ENCODE measurements at places on chromosomes 11 and 22.

- no peak overlapping the region for H3K27ac ChIP-seq
- H3K27me3 ChIP-seq: no peaks in the 10 kb centered on the region
- no peaks in the 10 kb centered on the region for H3K4me1 ChIP-seq
- no peak for DNase-seq
- no peak overlapping the region for H3K4me3 ChIP-seq
Measured at GRCh38 chr11:64887234-64887756, 8.9 kb upstream of the EHD1 start.

GRCh38 chr11:69704508-69705253 lies 859 bp upstream of the FGF19 start:
- peaks cover 2% of the 10 kb centered on the region for H3K27me3 ChIP-seq
- DNase-seq: peak; percentile 94
- H3K4me1 ChIP-seq: peaks cover 6% of the 10 kb centered on the region
- no peaks in the 10 kb centered on the region for H3K36me3 ChIP-seq
- H3K4me3 ChIP-seq: peak overlapping the region; percentile 80

DNA sequence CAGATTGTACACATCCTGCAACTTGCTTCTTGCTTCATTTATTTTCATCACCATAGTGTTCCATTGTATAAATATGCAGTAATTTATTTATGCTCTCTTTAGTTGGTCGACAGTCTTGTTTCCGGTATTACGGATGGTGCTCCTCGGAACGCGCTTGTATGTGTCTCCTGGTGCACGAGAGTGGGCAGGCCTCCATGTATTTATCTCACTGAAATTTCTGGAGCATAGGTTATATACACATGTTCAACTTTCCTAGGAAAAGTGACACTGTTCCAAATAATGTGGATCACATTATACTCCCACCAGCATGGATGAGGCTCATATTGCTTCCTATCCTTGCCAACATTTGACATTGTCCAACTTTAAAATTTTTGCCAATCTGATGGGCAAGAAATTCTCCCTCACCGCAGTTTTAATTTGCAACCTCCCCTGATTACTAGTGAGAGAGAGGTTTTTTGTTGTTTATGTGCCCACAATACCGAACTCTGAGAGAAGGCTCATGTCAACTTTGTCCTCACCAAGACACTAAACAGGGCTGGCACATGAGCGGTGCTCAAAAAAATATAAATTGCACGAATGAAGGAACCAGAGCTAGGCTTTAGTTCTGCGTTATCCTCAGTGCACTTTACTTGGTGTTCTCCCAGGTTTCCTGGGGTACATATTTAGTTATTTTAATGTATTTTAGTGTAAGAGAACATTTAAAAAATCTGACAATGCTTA lies 3.8 kb downstream of the CSNK2A3 start:
- H3K4me1 ChIP-seq: peaks cover 2% of the 10 kb centered on the region
- H3K4me3 ChIP-seq: no peak overlapping the region
- no peak overlapping the region for H3K27ac ChIP-seq
- DNase-seq: no peak
- no peaks in the 10 kb centered on the region for H3K27me3 ChIP-seq

DNA sequence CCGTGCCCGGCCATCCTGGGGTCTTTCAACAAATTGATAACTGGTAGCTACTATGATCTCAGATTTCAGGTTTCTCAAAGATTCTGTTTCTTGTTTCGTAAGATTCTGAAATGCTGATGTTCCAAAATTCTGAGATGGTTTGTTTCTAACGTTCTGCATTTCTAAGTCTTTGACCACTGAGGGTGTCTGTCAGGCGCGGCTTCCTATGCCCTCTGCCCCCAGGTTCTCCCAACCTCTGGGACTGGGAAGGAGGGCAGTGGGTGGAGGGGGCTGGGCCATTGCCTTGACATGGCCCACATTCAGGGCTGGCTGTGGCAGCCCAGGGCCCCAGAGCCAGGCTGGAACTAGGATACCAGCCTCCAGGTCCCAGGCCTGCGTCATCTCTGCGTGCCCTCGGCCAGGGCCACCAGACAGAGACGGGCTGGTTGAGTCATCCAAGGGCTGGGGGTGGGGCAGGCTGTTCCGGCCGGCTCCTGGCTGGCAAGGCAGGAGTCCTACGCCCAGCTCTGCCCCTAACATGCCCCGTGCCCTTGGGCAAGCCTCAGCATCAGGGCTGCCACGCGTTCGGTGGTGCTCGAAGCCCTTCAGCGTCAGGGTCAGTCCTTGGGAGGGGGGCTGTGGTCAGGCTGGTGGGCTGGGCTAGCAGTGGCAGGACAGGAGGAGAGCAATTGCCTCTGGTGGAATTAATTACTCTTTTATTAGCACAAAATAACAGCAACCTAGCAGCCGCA lies 5.2 kb downstream of the TMEM134 start:
- H3K27me3 ChIP-seq: no peaks in the 10 kb centered on the region
- H3K4me3 ChIP-seq: peak overlapping the region; percentile 83
- peak; percentile 63 for DNase-seq
- H3K27ac ChIP-seq: no peak overlapping the region
- no peaks in the 10 kb centered on the region for H3K36me3 ChIP-seq

DNA sequence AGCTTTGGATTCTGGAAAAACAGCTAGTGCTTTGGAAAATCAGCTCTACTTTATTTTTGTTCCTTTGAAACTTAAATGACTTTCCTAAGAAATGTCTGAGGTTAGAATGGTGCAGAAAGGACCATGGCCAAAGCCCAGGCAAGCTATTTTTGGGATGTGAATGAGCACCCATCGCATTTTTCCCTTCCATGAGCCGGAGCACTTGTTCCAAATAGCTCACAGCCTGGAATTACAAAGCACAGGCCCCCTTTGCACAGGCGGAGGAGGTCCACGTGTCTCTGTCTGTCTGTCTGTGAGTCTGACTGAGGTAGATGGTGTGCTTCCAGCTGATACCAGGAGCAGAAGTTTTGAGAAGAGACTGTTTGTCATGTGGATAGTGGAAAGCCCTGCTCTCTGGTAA lies 50.7 kb downstream of the MICAL2 start:
- no peak overlapping the region for H3K27ac ChIP-seq
- no peaks in the 10 kb centered on the region for H3K27me3 ChIP-seq
- H3K4me3 ChIP-seq: no peak overlapping the region
- H3K36me3 ChIP-seq: no peaks in the 10 kb centered on the region

DNA sequence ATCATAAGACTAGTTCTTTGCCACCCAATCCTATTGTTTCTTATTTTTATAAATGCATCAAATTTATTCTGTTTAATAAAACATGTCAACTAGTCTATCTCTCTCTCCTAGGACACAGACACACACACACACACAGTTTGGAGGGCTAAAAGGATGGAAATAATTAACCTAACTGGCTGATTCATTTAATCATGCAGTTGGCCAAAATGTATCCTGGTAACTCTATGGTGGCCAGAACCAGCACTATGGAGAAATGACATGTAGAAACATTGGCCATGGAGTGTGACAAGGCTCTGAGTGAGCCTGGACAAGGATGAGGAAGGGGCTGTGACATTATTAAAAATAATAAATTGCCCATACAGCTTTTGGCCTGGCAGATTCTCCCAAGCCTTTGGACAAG lies 64.1 kb downstream of the CLPB start:
- H3K4me3 ChIP-seq: no peak overlapping the region
- H3K4me1 ChIP-seq: no peaks in the 10 kb centered on the region
- no peak overlapping the region for H3K27ac ChIP-seq

GRCh38 chr11:95661162-95661561 lies 128.4 kb downstream of the FAM76B start:
- H3K27me3 ChIP-seq: no peaks in the 10 kb centered on the region
- no peaks in the 10 kb centered on the region for H3K36me3 ChIP-seq
- no peak overlapping the region for H3K4me3 ChIP-seq
- H3K4me1 ChIP-seq: no peaks in the 10 kb centered on the region

GRCh38 chr11:76140912-76141574 lies 65.3 kb downstream of the WNT11 start:
- H3K27ac ChIP-seq: no peak overlapping the region
- DNase-seq: no peak
- H3K4me1 ChIP-seq: no peaks in the 10 kb centered on the region
- H3K36me3 ChIP-seq: peaks cover 25% of the 10 kb centered on the region
- H3K27me3 ChIP-seq: no peaks in the 10 kb centered on the region
